ENCODE measurements at places on chromosomes 12 and 14. TPM values are rescaled to one million over a fixed set of nuclear protein-coding genes. Genes with fewer than 3 reads are reported as not detected.

The KRT3 gene
- total RNA-seq, result not detected

GRCh38 chr12:119544765-119545625 lies 48.6 kb upstream of the TMEM233 start:
- peak; percentile 65 for DNase-seq

DNA sequence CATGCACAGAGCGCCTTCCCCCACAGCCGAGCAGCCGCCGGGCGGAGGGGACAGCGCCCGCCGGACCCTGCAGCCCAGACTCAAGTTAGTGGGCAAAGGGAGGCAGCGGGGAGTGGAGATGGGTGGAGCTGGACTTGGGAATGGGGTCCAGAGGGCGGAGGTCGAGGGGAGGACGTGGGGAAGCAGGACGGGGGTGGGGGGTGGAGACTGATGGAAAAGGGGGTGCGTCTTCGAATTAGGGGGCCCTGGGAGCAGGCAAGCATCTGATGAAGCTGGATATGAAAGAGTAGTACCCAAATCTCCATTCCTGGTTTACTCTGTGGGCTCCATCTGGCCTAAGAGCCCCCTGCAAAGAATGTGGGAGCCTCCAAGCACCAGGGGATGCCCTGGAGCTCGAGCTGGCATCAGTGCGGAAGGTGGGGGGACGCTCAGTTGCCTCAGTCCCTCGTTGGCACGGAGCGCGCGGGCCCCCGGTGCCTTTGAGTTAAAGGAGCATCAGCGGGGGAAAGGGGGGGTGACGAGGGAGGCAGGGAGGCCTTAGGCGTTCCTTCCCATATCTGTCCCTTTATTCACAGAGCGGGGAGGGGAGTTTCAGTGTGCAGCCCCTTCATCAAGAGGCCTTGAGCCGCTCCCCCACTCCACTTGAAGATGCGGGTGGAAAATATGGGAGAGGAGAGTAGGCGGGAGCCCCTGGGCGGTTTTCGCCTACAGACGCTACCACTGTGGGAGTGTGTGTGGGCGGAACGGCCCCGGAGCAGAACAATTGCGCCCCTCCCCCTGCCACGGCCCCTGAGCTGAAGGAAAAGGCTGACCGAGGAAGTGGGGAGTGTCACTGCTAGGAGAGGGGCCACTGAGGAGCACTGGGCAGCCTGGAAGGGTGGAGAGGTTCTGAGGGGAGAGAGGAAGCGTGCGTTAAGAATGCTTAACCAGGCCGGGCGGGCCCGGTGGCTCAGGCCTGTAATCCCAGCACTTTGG lies 644 bp downstream of the NAB2 start:
- DNase-seq, result peak; percentile 85

- DNase-seq, result no peak
These were observed 7.7 kb downstream of the CLSTN3 start for GRCh38 chr12:7137908-7138307.

DNA sequence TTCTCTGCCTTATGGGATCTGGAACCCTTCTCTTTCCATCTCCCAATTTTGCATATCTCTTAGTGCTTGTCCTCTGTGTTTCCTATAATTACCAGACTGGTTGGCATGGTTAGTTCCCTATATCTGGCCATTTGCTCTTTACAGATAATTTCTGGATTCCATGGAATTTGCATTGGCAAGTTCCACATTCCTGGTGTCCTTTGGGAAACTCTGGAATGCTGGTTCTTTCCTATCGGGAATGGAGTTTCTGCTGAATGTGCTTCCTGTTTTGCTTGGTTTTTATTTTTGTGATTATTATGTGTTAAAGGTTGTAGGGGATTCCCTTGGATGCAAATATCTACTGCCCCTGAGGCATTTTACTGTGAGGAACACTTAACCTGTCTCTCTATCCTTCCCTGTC lies 193.0 kb upstream of the BTG1 start:
- DNase-seq, result no peak

DNA sequence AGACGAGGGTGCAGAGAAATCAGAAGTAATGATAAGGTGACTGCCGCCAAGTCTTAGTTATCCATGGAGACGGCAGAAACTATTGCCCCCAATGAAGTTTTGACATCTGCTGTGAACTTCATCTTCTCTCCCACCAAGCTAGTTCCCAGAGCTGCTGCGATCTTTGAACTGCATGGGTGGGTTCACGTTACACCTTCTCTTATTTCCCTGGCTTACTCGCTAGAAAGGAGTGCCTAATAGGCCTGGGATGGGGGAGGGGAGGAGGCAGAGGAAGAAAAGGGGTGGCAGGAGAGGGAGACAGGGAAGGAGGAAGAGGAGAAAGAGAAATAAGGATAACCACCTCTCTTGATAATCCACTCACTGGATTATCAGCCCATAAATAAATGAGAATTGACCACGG lies 157.1 kb downstream of the NTF3 start:
- no peak for DNase-seq

GRCh38 chr12:95114766-95115405 lies 41.5 kb upstream of the NR2C1 start:
- no peak for DNase-seq

- DNase-seq, result no peak
These were observed 578 bp downstream of the PPP1R13B start for GRCh38 chr14:103846543-103847450.

DNA sequence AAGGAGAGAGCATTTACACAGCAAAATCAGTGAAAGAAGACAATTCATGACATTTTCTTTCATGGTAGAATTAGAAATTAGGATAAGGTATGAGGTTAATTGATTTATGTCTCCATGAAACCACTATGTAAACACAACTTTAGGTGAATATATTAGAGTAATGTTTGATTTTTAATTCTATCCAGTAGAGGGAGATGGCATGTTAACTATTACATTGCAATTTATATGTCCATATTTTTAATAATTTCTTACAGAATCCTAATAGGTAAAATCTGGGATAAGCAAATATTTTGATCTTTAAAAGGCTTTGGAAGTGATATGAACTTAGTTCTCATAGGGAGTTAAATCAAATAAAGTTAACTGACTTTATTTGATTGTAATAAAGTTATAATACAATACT lies 373.4 kb upstream of the PDE3A start:
- DNase-seq, result no peak
